ENCODE measurements at places on chromosomes 1 and 21. TPM values are rescaled to one million over a fixed set of nuclear protein-coding genes. Genes with fewer than 3 reads are reported as not detected.

Gene C1QA
- total RNA-seq: not detected

- no peaks in the 10 kb centered on the region for H3K36me3 ChIP-seq
- H3K4me3 ChIP-seq: no peak overlapping the region
- DNase-seq: no peak
Measured at GRCh38 chr1:171420810-171421209, 64.5 kb upstream of the PRRC2C start.

Gene GSTM5
- 0.50 TPM for total RNA-seq

DNA sequence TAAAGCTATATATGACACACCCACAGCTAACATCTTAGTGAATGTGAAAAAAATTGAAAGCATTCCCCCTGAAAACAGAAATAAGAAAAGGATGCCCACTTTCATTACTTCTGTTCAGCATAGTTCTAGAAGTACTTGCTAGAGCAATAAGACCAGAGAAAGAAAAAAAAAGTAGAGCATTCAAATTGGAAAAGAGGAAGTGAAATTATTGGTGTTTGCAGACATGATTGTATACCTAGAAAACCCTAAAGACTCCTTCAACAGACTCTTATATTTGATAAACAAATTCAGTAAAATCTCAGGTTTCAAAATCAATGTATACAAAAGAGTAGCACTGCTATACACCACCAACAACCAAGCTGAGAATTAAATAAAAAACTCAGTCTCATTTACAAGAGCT, 1461.0 kb downstream of the AMY1C start:
- H3K27me3 ChIP-seq: no peaks in the 10 kb centered on the region
- H3K4me3 ChIP-seq: no peak overlapping the region
- H3K27ac ChIP-seq: no peak overlapping the region
- H3K4me1 ChIP-seq: no peaks in the 10 kb centered on the region

GRCh38 chr1:179047636-179047997, 21.9 kb downstream of the FAM20B start:
- DNase-seq: no peak
- no peak overlapping the region for H3K27ac ChIP-seq
- H3K4me1 ChIP-seq: peaks cover 4% of the 10 kb centered on the region
- H3K27me3 ChIP-seq: no peaks in the 10 kb centered on the region
- H3K36me3 ChIP-seq: peaks cover 7% of the 10 kb centered on the region

DNA sequence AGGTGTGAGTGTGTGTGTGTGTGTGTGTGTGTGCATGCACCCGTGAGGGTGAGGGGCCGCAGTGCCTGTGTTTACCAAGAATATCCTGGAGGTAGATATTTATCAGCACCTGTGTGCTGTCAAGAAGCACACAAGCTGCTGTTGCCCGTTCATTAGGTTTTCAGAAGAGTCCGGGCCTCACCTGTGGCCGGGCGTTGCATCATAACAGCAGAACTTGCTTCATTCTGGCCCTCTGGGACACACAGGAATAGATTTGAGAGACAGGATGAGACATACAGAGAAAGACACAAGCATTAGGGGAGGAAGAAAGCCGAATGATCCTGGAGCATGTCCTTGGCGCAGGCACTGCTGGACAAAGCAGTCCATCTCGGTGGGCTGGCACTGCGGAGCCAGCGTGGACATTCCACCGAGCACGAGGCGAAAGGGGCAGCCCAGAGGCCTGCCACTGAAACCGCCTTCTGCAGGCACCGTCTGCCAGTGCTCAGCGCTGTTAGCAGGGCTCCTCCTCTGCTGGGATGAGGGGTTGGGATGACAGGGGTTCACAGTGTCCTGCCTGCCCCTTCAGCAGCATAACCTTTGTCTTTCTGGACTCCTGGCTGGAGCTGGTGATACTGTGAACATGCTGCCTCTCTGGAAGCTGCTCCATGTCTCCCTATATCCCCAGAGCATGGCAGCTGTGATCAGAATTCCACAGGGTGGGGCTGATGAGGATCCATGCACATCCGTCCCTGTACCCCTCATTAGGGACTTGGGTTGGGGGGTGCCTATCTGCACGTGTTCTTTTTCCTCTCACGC, 81.1 kb downstream of the PEX14 start:
- no peaks in the 10 kb centered on the region for H3K36me3 ChIP-seq
- H3K4me3 ChIP-seq: no peak overlapping the region
- H3K4me1 ChIP-seq: peaks cover 8% of the 10 kb centered on the region
- no peaks in the 10 kb centered on the region for H3K27me3 ChIP-seq
- DNase-seq: no peak

DNA sequence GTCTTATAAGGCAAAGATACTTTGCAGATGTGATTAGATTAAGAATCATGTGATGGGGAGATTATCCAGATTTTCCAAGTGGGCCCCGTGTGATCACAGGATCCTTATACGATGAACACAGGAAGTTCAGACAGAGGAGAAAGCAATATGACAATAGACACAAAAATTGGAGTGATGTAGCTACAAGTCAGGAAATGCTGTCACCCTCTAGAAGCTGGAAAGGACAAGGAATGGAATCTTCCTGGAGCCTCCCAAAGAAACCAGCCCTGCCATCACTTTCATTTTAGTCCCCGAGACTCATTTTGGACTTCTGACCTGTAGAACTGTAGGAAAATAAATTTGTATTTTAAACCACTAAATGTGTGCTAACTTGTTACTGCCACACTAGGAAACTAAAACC, 61.9 kb upstream of the C1orf21 start:
- no peak overlapping the region for H3K4me3 ChIP-seq
- H3K27ac ChIP-seq: no peak overlapping the region
- H3K27me3 ChIP-seq: peaks cover 7% of the 10 kb centered on the region
- H3K4me1 ChIP-seq: no peaks in the 10 kb centered on the region
- DNase-seq: no peak

- no peak for DNase-seq
- H3K36me3 ChIP-seq: no peaks in the 10 kb centered on the region
- H3K27me3 ChIP-seq: peaks cover 2% of the 10 kb centered on the region
- H3K4me1 ChIP-seq: no peaks in the 10 kb centered on the region
- H3K27ac ChIP-seq: no peak overlapping the region
Measured at GRCh38 chr1:229709500-229710013, 83.5 kb downstream of the URB2 start.

DNA sequence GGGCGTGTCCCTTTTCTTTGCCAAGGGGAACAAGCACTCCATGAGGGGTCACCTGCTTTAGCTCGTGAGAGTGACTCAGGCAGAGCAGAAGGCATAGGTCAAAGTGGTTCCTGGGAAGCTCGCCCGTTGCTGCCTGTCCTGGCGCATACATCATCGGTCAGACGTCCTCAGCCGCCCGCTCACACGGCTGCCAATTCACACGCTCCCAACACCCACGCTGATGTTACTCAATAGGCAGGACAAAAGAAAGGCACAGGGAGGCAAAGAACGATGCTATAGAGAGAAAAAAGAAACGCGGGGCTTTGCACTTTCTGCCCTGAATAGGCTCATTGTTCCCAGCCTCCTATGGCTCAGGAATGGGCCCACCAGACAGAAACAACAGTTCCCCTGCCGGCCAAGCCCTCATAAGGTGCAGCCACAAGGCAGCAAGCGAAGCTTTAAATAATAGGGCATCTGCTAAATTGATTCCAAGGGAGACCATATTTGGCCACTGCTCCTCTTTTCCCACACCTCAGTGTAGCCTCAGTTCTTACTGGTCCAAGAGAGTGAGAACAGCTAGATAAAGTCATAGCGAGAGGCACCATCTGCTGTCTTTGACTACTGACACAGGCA, 38.7 kb downstream of the VTCN1 start:
- no peaks in the 10 kb centered on the region for H3K4me1 ChIP-seq
- peaks cover 2% of the 10 kb centered on the region for H3K27me3 ChIP-seq
- H3K27ac ChIP-seq: no peak overlapping the region
- no peak overlapping the region for H3K4me3 ChIP-seq
- no peak for DNase-seq
- H3K36me3 ChIP-seq: no peaks in the 10 kb centered on the region

DNA sequence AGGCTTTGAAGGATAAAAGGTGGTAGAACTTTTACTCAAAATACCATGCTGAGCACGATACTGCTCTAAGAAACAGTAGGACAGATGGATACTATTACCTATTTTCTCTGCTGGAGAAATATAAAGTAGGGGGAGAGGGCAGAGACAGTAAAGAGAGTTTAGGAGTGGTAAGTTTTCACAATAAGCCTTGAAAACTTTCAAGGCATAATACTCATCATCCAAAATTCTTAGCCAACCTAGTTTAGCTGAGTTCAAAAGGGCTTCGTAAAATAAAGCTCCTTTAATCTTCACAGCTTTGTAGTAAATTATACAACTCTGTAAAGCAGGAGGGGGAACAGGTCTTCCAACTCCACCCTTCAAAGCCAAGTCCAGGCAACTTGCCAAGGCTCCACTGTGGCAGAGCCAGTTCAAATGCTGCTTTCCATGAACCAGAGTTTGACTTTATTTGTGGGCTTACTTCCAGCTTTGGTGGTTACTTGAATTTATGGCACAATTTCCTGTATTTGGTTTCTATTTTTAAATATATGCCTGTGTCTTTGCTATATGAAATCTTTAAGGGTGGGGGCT, 15.5 kb downstream of the TEX38 start:
- H3K4me1 ChIP-seq: peaks cover 10% of the 10 kb centered on the region
- peaks cover 41% of the 10 kb centered on the region for H3K36me3 ChIP-seq
- DNase-seq: no peak
- no peak overlapping the region for H3K4me3 ChIP-seq
- no peaks in the 10 kb centered on the region for H3K27me3 ChIP-seq
- H3K27ac ChIP-seq: peak overlapping the region; percentile 10

GRCh38 chr1:7222695-7223015, 437.4 kb downstream of the CAMTA1 start:
- peaks cover 11% of the 10 kb centered on the region for H3K27me3 ChIP-seq
- DNase-seq: no peak
- H3K4me3 ChIP-seq: no peak overlapping the region
- H3K36me3 ChIP-seq: no peaks in the 10 kb centered on the region
- no peaks in the 10 kb centered on the region for H3K4me1 ChIP-seq

Gene OR10J1
- total RNA-seq: not detected

Gene OR2T33
- not detected for total RNA-seq

Gene NUDT4B
- not detected for total RNA-seq

DNA sequence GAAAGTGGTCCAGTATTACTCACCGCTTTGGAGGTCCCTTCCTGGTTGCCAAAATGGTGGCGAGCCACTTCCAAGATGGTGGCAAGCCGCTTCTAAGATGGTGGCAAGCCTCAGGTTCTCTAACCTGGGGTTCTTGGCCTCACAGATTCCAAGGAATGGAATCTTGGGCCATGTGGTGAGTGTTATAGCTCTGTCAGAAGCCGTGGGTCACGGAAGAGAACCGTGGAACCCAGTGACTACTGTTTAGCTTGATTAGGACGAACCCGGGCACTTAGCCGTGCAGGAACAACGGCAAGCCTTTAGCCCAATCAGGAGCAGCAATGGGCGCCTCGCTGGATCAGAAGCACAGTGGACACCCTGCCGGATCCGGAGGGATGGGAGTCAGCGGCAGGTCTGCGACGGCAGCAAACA, 356.2 kb upstream of the TMPRSS15 start:
- no peak overlapping the region for H3K27ac ChIP-seq
- no peaks in the 10 kb centered on the region for H3K27me3 ChIP-seq
- no peaks in the 10 kb centered on the region for H3K36me3 ChIP-seq
- DNase-seq: no peak
- H3K4me1 ChIP-seq: no peaks in the 10 kb centered on the region

DNA sequence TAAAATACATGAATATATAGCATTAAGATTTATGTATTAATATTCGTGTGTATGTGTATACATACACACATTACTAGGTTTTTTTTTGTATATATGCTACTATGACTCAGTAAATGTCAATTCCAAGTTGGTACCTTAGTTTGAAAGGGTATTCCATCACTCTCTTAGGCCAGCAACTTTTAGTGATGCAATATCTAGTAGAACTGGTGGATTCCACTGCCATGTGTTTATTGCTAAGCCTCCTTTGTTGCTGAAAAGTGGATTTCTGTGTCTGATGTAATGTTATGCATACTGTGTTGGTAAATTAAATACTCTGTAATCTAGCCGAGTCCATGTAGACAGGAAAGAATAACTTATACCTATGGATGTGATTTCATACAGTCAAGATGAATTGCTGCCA, 16.9 kb upstream of the COL11A1 start:
- H3K36me3 ChIP-seq: no peaks in the 10 kb centered on the region
- DNase-seq: no peak
- no peak overlapping the region for H3K27ac ChIP-seq
- H3K4me3 ChIP-seq: no peak overlapping the region
- H3K27me3 ChIP-seq: no peaks in the 10 kb centered on the region
- no peaks in the 10 kb centered on the region for H3K4me1 ChIP-seq

DNA sequence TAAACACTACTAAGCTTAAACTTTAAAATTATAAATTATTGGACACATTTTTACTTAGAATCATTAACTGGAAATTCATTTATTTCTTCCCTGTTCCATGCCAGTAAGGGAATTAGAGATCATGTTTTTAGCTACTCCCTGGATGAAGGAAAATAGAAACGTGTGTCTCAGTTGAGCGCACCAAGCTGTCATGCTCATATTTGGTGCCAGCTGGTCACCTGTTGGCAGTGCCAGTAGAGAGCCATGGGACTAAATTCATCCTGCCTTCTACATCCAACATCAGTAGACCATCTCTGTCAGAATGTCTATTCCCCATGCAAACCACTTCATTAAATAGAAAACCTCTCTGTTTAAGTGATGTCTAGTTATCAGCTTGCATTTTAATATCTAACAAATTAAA, 17.4 kb upstream of the SLC22A15 start:
- H3K27ac ChIP-seq: no peak overlapping the region
- no peaks in the 10 kb centered on the region for H3K4me1 ChIP-seq
- peaks cover 41% of the 10 kb centered on the region for H3K27me3 ChIP-seq
- H3K36me3 ChIP-seq: no peaks in the 10 kb centered on the region

- DNase-seq: no peak
- H3K4me1 ChIP-seq: no peaks in the 10 kb centered on the region
- H3K27ac ChIP-seq: no peak overlapping the region
Measured at GRCh38 chr1:53643041-53643880, 95.7 kb downstream of the GLIS1 start.

- H3K4me1 ChIP-seq: peaks cover 31% of the 10 kb centered on the region
- peaks cover 19% of the 10 kb centered on the region for H3K27me3 ChIP-seq
- H3K27ac ChIP-seq: no peak overlapping the region
- DNase-seq: no peak
Measured at GRCh38 chr1:153347856-153348255, 785 bp downstream of the PGLYRP4 start.

DNA sequence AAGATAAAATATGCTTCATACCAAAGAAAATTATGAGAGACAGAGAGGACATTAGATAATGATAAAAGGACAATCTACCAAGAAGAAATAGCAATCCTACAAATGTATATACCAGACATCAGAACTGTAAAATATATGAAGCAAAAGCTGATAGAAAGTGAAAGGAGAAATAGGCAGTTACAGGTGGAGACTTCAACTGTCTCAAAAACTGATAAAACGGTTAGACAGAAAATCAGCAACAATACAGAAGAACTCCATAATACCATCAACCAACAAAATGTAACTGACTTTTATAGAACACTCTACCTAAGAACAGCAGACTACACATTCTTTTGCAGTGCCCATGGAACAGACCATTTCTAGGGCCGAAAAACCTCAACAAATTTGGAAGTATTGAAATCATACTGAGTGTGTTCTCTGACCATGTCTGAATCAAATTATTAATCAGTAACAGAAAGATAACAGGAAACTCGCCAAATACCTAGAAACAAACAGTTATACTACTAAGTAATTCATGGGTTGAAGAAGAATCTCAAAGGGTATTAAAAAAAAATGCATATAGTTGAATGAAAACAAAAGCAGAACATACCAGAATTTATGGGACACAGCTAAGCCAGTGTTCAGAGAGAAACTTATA, 132.1 kb downstream of the RPS6KC1 start:
- H3K4me1 ChIP-seq: no peaks in the 10 kb centered on the region
- DNase-seq: no peak
- no peak overlapping the region for H3K27ac ChIP-seq

Gene LENEP
- total RNA-seq: not detected

All from activated CD8-positive, alpha-beta T cell treated with anti-CD3 and anti-CD28 coated beads for 36 hours (primary cell).